ENCODE measurements at places on chromosomes 3 and 15.

GRCh38 chr3:143970773-143971358, 757 bp upstream of the DIPK2A start:
- DNase-seq: peak; percentile 57

GRCh38 chr3:136444581-136444980, 194.4 kb downstream of the PCCB start:
- no peak for DNase-seq

GRCh38 chr15:92393071-92393979, at the start of gene ST8SIA2:
Gene ST8SIA2 (plus strand): TSS chr15:92393881. CDS start chr15:92394065, 184 bp downstream.
- DNase-seq: peak; percentile 78

DNA sequence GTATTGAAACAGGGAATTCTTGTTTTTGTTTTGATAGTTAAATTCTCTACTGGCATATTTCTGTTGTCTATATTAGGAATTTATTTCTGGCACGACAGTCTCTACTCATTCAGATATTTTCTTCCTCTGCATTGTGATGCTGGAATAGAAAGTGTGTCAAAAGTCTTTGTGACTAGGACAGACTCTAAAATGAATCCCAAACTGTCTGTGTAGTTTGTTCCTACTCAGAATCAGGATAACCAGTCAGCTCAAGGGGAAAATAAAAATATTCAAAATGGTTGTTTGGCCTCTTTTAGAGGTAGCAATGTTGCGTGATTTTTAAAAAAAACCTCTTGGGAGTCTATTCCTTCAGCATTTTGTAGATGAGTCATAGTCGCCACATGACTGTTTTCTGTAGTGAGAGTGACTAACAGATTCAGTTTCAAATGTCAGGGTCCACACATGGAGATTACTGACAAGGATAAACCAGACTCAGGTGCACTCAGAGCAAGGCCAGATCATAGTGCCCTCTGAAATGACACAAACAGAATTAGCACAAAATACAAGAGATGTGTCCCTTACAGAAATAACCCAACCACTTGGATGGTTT, 13.1 kb downstream of the SLC7A14 start:
- no peak for DNase-seq

GRCh38 chr3:82942041-82942440, 1180.6 kb upstream of the GBE1 start:
- DNase-seq: no peak

- no peak for DNase-seq
Observed at GRCh38 chr3:51375571-51375970, 9.5 kb upstream of the MANF start.

GRCh38 chr3:184914628-184915027, 102.7 kb downstream of the VPS8 start:
- no peak for DNase-seq

GRCh38 chr3:32937331-32937730, 14.1 kb upstream of the CCR4 start:
- DNase-seq: peak; percentile 40

- no peak for DNase-seq
Observed at GRCh38 chr15:25620466-25620865, 181.6 kb upstream of the UBE3A start.

- no peak for DNase-seq
Observed at GRCh38 chr3:123523023-123523412, 61.8 kb downstream of the HACD2 start.

DNA sequence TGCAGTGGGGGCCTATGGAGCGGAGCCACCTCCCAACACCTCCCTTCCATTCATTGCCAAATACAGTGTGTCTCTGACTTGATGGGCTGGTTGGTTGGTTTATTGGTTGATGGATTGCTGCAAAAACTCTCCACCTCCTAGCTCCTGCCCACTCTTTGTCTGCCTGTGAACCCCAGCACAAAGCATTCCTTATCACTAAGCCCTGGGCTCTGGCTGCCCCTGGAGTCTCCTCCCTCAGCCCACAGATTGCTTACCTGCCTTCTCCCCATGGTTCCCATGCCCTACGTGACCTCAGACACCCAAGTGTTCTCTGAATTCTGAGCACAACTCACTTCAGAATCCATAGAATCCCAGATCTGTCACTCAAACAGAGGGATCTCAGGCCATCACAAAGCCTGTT, 139.1 kb upstream of the TPM1 start:
- DNase-seq: no peak

GRCh38 chr15:100879061-100879463, 569 bp upstream of the ALDH1A3 start:
- DNase-seq: no peak

- DNase-seq: peak; percentile 72
Observed at GRCh38 chr3:143674100-143674968, 173.9 kb downstream of the SLC9A9 start.

DNA sequence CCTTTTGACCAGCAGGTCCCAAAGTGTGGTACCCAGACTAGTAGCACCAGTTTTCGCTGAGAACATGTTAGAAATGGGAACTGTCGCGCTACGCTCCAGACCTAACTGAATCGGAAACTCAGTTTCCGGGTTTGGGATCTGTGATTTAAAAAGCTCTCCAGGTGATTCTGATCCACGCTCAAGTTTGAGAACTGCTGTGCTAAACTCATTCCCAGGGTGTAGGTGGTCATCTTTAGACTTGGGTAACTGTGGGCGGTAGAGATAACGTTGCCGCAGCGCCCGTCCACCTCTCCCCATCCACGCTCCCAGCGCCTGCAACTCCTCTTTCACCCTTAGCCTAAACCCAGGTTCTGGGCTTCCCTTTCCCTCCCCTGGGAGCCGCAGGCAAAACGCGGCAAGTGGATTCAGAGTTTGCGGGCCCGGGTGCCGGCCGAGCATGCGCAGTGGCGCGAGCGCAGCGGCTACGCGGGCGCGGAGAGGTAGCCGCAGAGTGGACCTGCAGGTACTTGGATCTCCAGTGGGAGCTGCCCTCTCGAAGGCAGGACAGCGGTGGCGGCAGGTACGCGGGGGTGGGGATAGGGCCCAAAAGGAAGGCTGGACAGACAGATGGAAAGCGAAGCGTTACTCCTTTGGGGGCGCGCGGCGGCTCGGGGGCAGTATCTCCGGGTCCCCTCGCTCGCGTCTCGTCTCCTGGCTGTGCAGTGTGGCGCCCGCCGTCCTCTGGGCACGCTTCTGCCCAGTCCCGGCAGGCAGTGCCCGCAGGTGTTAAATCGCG, at the start of gene PLS1:
PLS1 (plus strand) TSS at position 443 of the 775 bp plus-strand sequence. CDS start 67,845 bp downstream, outside the sequence.
- peak; percentile 90 for DNase-seq

DNA sequence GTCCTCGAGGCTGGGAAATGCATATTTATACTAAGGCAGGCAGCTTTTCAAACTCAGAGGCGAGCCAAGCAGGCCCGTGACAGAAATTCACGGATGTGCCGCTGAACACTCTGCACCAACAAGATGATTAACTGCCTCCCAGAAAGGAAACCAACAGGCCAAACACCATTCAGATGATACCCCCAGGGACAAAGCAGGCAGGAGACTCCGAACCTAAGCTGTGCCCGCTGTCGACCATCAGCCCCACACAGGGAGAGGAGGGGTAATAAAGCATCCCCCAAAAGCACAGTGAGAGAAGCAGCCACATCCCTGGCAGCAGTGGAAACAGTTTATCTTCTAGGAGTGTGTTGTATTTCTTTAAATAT, 31.8 kb downstream of the ADAMTS17 start:
- no peak for DNase-seq

- no peak for DNase-seq
Observed at GRCh38 chr3:117660941-117661817, 951.6 kb downstream of the TUSC7 start.

DNA sequence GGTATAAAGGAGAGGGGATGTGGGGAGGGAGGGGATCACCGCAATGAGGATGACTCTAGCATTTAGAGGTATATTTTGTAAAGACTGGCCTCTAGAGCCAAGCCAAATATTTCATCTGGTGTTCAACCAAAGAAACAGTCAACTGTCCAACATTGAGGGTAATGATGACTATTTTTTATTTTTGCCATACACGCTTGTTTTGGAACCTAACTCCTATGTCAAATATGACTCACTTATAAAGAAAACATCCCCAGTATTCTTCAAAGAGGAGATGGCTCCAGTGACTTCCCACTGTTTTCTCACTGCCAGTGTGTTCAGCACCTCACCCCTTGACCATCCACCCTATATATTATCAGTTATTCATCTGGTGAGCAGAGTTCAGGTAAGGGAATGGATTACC, 77.3 kb downstream of the WNT5A start:
- no peak for DNase-seq

DNA sequence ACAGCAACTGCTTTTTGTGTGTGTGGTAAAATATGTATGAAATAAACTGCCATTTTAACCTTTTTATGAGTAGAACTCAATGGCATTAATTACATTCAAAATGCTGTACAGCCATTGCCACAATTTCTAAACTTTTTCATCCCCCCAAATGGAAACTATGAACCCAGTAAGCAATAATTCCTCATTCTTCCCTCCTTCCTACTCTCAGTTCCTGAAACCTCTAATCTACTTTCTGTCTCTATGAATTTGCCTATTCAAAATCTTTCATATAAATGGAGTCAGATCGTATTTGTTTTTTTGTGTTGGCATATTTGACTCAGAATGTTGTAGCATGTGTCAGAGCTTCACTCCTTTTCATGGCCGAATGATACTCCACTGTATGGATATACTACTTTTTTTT, 5.3 kb upstream of the BLM start:
- DNase-seq: no peak

GRCh38 chr15:72866866-72867616, 83.5 kb upstream of the ADPGK start:
- no peak for DNase-seq

GRCh38 chr15:33310481-33311311, at the start of gene RYR3:
Gene RYR3 (plus strand): TSS chr15:33310967. CDS start chr15:33311046, 79 bp downstream.
- peak; percentile 57 for DNase-seq

GRCh38 chr3:157059661-157060060, 100.3 kb downstream of the CCNL1 start:
- DNase-seq: no peak

DNA sequence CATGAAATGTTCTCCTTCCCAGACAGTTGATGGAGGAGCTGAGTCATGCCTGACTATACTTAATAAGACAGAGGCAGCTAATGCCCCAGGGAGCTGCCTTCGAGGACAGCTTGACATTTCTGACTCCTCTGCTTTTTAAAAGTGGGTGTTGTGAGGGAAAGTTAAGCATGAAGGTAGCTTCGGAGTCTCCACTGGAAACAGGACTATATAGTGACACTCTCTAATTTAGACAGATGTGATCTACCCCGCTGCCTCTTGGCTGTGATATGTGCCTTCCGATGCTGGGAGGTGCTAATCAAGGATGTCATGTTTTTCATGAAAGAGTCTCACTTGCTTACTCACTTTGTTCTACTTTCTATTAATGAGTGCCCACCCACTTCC, 72.7 kb downstream of the IL1RAP start:
- DNase-seq: peak; percentile 9

DNA sequence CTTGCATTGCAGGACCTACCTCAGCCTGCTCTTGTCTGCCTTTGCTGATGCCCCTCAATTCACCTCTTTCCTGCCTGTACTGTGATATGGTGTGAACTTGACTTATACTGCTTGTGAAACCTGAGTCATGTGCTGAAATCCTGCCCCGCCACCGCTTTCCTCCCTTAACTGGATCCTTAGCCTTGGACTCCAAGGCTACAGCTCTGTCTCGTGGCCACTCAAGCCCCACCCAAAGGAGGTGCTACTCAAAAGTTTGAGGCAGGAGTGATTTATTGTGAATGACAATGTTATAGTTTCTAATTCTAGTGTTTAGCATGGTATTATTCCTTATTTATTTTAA, 56.1 kb downstream of the MYZAP start:
- peak; percentile 67 for DNase-seq

DNA sequence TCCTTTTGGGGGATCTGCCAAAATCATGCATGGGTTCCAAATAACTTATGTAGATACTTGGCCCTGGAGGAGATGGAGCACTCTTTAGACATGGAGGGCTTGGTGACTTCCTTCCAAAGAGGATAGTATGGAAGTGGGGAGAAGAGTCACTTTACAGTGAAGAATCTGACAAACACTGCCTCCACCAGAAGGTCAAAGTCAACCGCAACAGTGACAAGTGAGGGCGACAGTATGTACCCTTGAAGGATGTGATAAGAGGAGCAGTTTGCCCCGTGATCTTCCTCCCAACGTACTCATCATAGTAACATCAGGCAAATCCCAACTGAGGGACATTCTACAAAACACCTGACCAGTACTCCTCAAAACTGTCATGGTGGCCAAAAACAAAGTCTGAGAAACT, 62.0 kb downstream of the LMCD1 start:
- no peak for DNase-seq

DNA sequence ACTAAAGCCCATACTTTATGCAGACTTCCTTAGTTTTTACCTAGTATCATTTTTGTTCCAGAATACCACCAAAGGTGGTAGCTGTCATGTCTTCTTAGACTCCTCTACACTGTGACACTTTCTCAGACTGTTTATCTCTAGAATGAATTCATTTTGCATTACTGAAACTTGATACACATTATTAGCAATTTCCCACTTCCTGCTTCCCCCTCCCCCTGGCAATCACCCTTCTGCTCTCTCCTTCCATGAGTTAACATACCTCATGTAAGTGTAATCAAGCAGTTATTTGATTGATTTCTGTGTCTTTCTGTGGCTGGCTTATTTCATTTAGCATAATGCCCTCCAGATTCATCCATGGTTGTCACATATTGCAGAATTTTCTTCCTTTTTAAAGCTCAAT, 204.9 kb downstream of the STAG1 start:
- no peak for DNase-seq

GRCh38 chr15:77075528-77075927, 4.6 kb upstream of the TSPAN3 start:
- no peak for DNase-seq

GRCh38 chr15:61780278-61780980, 279.8 kb downstream of the VPS13C start:
- DNase-seq: no peak

DNA sequence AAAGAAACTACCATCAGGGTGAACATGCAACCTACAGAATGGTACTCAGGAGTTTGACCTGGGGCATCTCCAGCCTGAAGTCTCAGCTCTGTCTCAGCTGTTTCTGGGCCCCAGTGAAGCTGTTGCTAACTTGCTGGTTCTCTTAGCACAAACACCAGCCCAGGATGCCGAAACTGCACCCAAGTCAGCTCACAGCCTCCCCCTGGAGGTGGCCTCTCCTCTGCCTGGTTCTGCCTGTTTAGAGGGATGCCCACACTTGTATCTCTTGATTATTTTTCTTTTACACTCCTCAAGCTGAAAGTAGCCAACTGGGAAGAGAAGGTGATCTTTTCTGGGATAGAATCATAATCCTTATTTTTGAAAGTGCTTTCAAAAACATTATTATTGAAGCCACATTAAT, 289.0 kb upstream of the RASGRP1 start:
- DNase-seq: no peak

DNA sequence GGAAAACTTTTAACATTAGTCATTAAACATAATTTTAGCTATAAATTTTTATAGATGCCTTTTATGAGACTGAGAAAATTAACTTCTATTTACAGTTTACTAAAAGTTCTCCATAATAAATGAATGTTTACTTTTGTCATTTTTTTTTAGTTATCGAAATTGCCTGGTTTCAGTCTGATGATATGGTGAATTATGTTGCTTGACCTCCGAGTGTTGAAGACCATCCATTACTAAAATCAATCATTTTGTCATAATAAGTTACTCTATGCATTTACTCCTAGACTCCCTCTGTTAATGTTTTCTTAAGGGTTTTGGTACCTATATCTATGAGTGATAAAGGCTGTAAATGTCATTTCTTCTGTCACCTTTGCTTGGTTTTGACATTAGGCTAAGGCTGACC, 516.0 kb upstream of the ROBO1 start:
- DNase-seq: peak; percentile 9

Measured in renal pelvis (tissue), 12 donors.